Suppressor macrophage (primary cell): ENCODE measurements at places on chromosomes 1 and 21.

DNA sequence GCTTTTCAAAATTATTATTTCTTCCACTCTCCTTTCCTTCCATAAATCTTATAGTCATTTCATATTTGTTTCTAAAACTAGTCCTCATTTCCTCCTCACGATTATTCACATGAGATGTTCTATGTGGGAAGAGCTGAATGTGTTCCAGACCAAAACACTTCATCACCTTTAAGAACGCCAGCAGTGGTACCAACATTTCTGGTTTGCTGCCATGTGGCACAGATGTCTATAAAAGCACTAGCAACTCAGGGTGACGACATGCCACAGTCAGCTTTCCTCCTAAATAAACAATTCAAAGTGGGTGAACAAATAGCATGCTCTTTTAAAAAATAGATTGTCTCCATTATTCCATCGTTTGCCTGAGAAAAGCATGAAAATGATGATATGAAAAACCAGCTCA lies 1217.8 kb upstream of the ADGRL2 start:
- DNase-seq = no peak

DNA sequence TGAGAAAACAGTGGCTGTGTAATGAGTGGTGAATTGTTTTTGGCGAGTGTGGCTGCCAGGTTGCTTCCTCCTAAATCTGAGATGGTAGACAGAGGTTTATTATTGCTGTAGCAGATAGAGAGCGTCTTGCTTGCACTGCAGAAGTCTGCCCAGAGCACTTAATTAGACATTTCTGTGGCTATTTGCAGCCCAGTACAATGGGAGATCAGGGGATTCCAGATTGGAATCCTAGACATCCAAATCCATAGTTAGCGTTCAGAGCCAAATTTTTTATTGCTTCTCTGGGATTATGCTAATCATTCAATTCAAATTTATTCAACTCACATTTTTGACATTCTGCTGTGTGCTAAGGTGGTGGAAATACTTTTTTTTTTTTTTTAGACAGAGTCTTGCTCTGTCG lies 30.0 kb downstream of the KIF26B start:
- DNase-seq = no peak

GRCh38 chr21:35940074-35940927 lies 120.0 kb downstream of the SETD4 start:
- DNase-seq = peak; percentile 85

DNA sequence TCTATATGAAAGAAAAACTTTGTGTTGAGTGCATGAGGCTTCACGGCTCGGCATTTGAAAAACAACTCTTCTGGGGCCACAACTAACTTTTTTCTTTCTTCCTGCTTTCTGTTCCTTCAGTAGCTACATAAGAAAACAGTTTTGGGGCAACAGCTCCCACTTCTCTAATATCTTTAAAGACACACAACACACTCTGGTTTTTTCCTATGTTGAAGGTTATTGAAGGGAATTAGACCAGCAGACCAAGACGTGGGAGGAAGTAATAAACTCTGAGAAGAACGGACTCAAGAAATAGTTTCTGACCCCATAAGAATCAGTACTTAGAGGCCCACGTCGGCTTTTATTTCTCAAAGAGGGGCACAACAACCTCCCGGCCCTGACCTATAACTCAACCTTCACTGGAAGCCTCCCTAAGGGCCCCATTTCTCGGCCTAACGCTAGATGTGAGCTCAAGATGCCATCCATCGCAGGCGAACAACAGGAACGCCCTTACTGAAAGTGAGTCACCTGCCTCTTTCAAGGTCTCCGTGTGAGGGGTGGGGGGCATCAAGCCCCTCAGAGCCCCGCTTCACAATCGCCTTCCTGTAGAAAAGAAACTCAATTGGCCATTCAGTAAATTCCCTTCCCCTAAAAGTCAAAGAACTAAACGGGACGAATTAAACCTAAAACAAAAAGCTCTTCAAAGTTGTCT lies 844 bp downstream of the ZMYM6 start:
- DNase-seq = peak; percentile 75

DNA sequence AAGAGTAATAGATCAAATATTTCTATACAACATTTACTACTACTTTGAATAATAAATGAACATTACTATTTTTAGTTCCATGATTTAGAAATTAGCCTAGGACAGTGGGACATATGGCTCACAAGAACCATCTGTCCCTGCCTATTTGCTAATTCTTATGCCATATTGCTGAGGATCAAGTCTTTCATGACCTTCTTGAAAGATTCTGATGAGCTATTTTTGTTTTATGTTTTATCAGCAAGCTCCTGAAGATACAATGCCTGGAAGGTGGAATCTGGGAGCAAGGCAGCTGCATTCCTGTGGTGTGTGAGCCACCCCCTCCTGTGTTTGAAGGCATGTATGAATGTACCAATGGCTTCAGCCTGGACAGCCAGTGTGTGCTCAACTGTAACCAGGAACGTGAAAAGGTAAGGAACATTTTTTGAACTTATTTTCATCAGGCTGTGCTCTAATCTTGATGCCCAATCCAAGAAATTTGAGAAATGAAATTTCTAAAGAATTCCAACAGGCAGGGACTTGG lies 326.7 kb downstream of the PAPPA2 start:
- no peak for DNase-seq

- DNase-seq = peak; percentile 74
Observed at GRCh38 chr1:156368889-156369684, at the start of gene RHBG. TSS of gene RHBG (plus strand) at chr1:156369211. CDS start at chr1:156369250, 39 bp downstream.

DNA sequence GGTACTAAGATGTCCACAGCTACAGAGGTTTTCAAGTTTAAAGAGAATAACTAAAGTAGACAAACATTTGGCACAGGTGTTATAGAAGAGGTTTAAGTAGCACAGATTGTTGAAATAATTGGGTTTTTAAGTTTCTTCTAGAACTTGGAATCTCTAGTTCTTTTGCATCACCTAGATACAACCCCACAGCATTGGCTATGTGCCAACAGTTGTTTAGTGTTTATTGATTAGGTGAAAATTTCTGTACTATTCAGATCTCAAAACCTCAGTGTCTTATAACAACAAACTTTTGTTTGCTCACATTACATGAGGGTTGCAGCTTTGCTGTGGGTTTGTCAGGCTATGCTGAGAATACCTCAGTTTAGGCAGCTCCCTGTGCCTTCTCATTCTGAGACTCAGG lies 162.5 kb downstream of the TBX15 start:
- DNase-seq = no peak

DNA sequence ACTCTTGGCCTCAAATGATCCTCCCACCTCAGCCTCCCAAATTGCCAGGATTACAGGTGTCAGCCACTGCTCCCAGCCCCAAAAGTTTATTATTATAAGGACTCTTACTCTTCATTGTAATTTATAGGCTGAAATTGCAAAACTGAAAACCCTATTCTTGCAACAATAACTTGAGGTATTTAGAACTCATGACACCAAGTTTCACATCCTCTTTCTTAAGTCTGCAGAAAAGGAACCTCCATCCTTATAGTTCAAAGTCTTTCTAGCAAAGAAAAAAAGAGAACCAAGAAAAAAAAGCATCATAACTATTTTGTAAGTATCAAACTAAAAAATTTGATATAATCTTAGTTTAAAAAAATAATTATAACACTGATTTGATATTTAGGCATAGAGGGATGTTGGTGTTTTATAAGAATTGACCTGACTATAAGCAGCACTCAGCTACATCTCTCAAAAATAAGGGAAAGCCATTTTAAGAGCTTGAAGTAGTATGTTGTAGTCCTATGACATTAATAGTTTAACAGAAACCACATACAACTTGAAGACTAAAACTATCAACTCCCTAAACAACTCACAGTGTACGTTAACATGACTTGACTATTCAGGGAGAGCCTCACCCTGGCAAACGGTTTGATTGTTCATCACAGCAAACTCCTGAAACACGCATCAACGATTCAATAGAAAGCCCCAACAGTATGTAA lies 122.4 kb downstream of the AKT3 start:
- DNase-seq = peak; percentile 94

- peak; percentile 70 for DNase-seq
Observed at GRCh38 chr1:75237316-75237715, 103.1 kb downstream of the LHX8 start.

- DNase-seq = peak; percentile 54
Observed at GRCh38 chr1:7975212-7975865, 13.8 kb downstream of the PARK7 start.

- peak; percentile 4 for DNase-seq
Observed at GRCh38 chr21:16587141-16587581, 857.4 kb downstream of the USP25 start.

- DNase-seq = no peak
Observed at GRCh38 chr1:232974971-232975370, 24.6 kb downstream of the NTPCR start.

DNA sequence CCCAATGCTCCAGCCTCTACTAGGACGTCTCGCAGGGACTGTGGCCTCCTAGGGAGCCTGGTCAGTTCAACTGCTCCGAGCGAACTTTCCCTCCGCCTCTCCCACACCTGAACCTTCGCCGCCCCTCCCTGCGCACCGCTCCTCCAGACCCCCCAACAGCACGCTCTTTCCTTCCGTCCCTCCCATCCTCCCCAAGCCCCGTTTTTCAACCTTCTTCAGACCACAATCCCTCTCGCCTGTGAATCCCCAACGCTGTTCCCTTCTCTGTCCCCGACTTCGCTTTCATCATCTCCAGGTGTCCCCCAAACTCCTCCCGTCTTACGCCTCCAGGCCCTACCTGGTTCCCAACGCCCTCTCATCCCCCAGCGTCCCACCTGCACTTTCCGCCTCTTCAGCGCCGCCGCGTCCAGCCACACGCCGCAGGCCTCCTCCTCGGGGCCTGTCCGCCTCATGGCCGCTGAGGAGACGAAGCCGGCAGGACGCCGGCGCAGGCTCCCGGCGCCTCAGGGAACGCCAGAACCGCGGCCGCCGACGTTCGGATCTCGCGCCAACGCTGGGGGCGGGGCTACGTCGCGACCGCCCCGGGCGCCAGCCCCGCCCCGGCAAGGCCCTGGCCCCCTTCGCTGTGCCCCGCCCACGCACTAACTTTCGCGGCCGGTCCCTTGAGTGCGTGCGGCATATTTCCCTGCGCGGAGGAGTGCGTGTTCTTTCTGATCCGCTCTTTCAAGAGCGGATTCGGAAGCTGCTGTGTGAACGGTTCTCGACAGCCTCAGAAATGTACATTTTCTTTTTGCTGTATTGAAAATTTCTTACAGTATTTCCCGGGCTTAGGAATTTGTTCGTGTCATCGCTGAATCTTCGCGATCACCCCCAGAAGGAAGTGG lies at the start of gene AUNIP:
TSS of gene AUNIP (minus strand) at position 552 of the 884 bp plus-strand sequence. CDS start at position 452, 100 bp downstream.
- DNase-seq = peak; percentile 99

GRCh38 chr1:18047122-18047521 lies 60.5 kb upstream of the IGSF21 start:
- DNase-seq = no peak

DNA sequence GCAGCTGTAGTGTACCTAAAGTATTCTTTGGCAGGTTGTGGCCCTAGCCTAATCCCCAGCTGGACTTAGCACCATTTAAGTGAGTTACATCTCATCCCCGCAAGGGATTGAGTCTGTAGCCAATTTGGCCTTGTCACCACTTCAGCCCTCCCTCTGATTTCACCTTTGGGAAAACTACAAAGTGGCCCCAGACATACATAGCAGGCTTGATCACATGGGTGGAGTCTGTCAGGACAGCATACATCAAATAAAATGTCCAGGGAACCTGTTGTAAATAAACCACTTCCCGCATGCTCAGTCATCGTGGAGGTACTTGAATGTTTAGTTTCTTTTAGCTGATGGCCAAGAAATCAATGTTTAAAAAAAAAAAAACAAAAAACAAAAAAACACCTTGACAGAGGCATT lies 142.5 kb downstream of the DHRS3 start:
- DNase-seq = no peak

- DNase-seq = no peak
Observed at GRCh38 chr1:240255922-240256321, 164.2 kb downstream of the FMN2 start.

DNA sequence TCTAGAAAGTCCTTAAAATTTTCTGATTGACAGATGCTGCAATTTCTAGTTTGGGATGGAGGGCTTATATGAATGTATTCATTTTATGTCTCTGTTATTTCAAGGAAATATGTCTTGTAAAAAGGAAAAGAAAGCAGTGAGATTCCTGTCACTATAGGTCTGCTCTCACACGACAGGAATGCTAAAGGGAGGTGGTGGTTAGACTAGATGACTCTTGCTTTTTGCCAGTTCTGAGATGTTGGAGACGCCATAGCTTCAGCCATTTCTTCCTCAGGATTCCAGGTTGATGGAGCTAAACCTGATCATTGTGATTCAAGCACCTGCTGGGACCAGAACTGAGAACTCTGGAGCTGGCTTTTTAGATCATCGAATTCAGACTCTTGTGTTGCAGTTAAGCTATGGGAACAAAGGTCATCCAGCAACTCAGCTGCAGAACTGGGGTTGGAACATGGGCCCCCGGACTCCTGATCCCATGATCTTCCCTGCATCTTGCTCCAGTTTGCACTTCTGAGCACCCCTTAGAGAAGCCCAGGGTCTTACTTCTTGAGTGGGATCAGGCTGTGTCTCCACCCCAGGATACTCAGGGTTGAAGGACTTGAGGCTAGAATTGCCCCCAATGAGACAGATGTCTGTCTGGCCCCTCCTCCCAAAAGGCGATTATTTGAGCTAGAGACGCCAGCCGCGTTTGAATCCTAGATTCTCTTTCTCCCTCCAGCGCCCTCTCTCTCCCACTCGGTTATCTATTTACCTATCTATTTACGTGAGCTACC lies 46.7 kb upstream of the FOXO6 start:
- DNase-seq = no peak

- peak; percentile 32 for DNase-seq
Observed at GRCh38 chr1:220487297-220487820, 40.6 kb upstream of the MARK1 start.

GRCh38 chr1:150410582-150411101 lies 46.7 kb downstream of the RPRD2 start:
- peak; percentile 88 for DNase-seq

- DNase-seq = no peak
Observed at GRCh38 chr1:213017447-213018273, 2.0 kb upstream of the ANGEL2 start.

GRCh38 chr1:38656726-38657125 lies 202.8 kb downstream of the RRAGC start:
- DNase-seq = no peak

DNA sequence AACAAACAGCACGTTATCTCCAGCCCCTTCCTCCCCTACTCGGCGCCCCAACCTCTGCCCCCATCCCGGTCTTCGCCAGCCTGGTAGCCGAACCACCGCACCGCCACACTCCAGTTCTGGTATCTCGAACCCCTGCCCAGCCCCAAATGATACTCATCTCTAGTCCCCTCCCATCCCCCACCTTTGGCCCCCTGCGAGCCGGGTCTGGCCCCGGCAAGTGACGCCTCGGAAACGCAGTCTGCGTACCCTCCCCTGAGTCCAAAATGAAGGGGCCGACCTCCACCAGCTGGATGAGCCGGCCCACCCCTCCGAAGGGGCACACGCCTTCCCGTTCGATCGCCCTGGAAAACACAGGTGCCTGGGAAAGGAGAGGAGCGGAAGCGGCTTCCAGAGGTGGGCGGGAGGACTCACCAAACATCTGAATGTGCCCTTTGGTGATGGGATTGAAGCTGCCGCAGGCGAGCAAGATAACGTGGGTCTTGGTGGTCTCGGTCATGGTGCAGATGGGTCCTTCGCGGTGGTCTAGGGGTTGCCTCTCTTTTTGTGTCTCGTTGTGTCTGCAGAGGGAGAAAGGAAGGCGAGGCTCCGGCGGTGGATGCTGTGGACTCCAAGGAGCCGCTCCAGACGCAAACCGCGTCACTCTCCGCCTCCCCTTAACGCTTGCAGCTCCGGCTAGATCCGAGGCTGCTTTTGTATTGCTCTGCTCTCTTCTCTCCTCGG lies at the start of gene NMNAT2:
TSS of gene NMNAT2 (minus strand) at position 609 of the 720 bp plus-strand sequence. CDS start at position 496, 113 bp downstream.
- peak; percentile 11 for DNase-seq

- no peak for DNase-seq
Observed at GRCh38 chr1:16181887-16182719, 26.2 kb upstream of the EPHA2 start.
